ENCODE measurements at places on chromosomes 7 and 10.
A peak's percentile ranks its signal among the peaks of the same experiment; 100 is the strongest.

DNA sequence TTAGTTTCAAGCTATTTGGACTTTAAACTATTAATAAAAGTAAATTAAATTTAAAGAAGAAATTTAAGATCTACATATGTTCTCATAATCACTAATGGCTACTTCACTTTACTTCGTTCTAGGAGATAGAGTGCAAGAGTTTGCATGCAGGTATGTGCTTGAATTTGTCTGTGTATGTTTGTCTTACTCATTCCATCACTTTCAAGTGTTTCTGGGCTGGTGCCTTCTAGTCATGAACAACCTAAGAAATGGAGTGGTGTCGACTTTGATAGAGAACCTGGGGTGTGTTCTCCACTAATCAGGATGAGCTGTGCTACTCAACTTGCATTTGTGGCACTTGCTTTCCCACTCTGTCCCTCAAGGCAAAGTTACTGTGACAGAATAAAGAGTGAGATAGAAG, 169.9 kb downstream of the KCND2 start:
- no peak for DNase-seq

GRCh38 chr10:101111547-101111946, 19.6 kb upstream of the TLX1 start:
- DNase-seq: no peak

GRCh38 chr7:51366930-51367613, 50.5 kb upstream of the COBL start:
- peak; percentile 44 for DNase-seq

DNA sequence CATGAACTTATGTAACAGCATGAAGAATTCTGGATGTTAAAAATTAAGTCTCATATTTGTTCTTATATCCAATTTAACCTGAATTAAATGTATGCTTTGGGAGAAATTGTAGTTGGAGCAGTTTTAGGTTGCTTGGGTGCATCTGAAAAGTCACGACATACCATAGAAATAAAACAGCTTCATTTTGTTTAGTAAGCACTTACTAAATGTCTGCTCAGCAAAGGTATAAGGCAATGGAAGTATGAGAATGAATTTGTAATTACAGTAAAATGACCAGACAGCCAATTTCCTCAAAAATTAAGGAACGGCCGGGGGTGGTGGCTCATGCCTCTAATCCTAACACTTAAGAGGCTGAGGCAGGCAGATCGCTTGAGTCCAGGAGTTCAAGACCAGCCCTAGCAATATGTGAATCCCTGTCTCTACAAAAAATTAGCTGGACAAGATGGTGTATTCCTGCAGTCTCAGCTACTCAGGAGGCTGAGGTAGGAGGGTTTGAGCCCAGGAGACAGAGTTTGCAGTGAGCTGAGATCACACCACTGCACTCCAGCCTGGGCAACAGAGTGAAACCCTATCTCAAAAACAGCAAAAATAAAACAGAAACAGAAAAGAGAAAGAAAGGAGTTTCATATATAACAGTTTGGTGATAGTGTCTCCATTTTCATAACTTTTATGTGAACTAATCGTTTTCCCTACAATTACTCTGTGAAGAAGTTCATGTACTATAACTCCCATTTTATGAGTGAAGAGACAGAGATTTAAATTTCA, 47.2 kb upstream of the KLF6 start:
- DNase-seq: no peak

DNA sequence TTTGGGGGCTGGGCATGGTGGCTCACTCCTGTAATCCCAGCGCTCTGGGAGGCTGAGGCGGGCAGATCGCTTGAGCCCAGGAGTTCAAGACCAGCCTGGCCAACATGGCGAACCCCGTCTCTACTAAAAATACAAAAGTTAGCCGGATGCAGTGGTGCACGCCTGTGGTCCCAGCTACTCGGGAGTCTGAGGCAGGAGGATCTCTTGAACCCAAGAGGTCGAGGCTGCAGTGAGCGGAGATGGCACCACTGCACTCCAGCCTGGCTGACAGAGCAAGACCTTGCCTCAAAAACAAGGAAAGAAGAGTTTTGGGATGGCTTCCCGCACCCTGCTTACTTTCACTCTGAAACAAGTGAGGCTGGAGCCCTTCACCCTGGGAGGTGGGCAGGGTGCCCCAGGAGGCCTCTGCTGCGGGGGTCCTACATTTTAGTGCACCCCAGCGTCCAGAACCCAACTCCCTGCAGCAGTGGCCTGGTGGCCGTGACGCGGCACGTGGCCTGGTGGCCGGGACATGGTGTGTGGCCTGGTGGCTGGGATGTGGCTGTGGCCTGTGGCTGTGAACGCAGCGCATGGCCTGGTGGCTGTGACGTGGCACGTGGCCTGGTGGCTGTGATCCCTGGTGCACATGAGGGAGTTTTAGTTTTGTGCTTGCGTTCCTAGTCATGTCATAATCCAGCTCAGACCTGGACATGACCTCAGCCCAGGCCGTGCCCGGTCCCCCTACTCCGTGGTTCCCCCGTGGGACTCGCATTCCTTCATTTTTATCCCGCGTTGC, 9.3 kb downstream of the KNDC1 start:
- no peak for DNase-seq

GRCh38 chr7:49022448-49022847, 98.1 kb downstream of the CDC14C start:
- DNase-seq: no peak

DNA sequence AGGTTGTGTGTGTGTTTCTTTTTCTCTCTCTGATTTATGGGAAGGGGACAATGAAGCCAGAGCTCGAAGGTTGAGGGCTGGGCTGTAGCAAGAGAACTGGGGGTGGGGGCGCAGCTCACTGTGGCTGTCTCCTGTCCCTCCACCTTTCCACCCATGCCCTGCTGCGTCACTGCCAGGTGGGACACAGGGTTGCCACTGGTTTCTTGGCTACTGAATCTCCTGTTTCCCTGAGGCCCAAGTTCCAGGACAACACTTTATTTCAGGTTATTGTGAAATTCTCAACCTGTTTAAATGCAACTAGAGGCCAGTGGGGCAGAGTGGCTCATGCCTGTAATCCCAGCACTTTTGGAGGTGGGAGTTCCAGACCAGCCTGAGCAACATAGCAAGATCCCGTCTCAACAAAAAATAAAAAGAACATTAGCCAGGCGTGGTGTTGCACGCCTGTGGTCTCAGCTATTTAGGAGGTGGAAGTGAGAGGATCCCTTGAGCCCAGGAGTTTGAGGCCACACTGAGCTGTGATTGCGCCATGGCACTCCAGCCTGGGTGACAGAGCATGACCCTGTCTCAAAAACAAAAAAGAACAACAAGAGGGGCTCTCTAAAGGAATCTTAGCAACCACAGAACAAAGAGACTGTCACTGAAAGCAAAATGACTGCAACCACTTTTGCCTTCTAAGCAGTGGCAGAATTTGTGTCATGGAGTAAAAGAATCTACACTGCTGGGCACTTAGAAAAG, 22.6 kb downstream of the TBATA start:
- no peak for DNase-seq

DNA sequence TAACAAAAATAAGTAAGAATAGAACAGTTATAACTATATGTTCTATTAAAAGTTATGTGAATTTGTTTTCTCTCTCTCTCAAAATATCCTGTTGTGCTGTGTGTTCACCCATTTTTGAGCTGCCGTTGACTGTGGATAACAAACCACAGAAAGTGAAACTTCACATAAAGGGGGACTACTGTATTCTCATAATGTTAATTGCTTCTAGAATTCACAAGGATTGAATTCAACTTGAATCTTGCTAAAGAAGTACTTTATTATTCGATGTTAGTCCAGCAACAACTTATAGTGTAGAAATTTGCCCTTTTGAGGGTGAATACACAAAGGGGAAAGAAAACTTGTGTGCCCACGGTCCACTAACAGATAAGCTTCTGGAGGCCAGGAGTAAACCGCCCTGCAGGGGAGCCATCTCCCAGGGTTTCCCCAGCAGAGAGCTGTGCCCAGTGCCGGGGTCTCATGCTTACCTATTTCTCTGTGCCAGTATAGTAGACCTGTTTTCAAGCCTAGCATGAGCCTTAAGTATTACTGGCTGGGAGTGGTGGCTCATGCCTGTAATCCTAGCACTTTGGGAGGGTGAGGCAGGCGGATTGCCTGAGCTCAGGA, 87.1 kb downstream of the KAT6B start:
- DNase-seq: no peak

DNA sequence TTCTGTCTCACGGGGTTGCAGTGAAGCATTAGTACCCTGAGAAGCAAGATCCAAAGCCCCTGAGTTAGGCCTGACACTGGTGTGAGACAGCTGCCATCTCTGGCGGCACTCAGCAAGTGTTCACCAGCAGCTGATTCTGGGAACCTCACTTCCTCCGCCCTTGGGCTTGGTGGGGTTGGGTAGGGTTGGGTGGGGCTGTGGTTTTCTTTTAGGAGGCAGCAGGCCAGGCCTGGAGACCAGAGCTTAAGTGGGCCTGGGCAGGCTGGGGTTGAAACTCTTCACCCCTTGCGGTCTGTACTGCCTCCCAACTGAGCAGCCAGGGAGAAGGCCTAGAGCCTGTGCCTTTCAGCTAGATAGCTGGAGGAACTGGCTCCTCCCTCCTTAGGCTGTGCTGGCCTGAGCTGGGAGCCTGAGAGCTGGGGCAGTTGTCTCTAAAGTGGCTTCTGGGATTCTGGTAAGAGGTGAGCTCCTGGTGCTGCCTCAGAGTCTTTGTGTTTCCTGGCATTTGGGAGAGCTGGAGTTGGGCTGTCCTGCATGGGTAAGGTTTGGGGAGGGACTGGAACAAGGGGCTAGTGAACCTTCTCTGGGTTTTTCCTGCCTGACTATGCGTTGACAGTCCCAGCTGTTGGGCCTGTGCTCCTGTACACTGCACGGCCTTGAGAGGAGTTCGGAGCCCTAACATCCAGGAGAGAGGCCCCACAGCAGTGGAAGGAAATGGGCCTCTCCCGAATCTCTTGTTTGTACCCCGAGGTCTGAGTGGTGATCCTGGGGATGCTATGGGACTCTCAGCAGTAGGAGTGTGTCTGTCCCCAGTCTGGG, 5.1 kb downstream of the TSPAN14 start:
- DNase-seq: no peak

DNA sequence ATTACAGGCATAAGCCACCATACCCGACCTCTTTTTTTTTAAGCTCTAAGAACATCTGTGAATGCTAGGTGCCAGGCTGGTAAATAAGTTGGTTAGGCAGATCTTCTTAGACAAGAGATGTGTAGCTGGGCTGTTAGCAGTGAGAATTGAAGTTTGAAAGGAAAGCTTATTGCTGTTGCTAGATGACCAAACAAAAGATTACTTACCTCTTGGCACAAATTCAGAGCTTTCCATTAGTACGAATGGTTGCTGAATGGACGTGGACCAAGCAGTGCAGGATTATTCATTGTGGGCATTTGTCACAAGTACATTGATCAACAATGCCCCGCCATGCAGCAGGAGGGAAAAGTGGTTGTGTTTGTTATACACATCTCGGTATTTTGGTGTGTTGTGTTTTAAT, 131.2 kb downstream of the GFRA1 start:
- DNase-seq: no peak

All from kidney capillary endothelial cell (primary cell).